Urinary bladder (tissue), 4 donors: ENCODE measurements at places on chromosomes 16 and 17. TPM values are rescaled to one million over a fixed set of nuclear protein-coding genes. Genes with fewer than 3 reads are reported as not detected.
A peak's percentile ranks its signal among the peaks of the same experiment; 100 is the strongest.

KRT13 gene
- 356 TPM for total RNA-seq

GRCh38 chr17:81404558-81405165 is 9.4 kb downstream of the BAHCC1 start:
- DNase-seq: no peak

DNA sequence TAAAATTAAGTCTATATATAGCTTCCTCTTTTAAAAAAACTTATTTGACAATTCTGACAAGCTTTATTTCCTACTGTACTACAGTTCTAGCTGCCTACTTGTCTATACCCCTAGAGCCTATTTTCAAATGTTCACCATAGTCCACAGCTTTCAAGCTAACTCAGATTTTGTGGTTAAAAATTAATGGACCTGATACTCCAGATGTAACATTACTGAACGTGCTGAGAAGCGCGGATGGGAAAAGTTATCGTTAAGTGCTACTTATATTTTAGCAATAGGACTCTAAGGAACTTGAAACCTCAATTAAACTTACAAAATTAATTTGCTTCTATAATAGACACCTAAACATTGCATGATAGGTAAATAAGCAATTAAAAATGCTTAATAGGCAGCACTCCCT is 31.2 kb downstream of the GNA13 start:
- no peak for DNase-seq

GRCh38 chr16:71537643-71538042 is 11.4 kb downstream of the CHST4 start:
- DNase-seq: no peak

CFAP97D1 gene
- not detected for total RNA-seq

GRCh38 chr17:31412511-31412910 is 21.0 kb downstream of the RAB11FIP4 start:
- no peak for DNase-seq

- no peak for DNase-seq
Observed at GRCh38 chr17:38656959-38657823, 17.6 kb downstream of the EPOP start.

DNA sequence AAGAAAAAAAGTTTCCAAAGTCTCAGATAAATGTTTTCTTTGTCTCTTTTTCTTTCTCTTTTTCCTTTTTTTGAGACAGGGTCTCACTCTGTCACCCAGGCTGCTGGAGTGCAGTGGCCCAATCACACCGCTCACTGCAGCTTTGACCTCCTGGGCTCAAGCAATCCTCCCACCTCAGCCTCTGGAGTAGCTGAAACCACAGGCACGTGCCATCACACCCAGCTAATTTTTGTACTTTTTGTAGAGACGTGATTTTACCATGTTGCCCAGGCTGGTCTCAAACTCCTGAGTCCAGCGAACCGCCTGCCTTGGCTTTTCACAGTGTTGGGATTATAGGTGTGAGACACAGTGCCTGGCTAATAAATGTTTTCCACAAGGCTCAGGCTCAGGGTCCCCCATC is 53.3 kb upstream of the KSR1 start:
- no peak for DNase-seq

DNA sequence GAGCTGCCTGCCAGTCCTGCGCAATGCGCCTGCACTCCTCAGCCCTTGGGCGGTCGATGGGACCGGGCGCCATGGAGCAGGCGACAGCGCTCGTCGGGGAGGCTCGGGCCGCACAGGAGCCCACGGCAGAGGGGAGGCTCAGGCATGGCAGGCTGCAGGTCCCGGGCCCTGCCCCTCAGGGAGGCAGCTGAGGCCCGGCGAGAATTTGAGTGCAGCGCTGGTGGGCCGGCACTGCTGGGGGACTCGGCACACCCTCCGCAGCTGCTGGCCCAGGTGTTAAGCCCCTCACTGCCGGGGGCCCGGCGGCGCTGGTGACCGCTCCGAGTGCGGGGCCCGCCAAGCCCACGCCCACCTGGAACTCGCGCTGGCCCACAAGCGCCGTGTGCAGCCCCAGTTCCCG is 13.6 kb upstream of the FADS6 start:
- no peak for DNase-seq

DNA sequence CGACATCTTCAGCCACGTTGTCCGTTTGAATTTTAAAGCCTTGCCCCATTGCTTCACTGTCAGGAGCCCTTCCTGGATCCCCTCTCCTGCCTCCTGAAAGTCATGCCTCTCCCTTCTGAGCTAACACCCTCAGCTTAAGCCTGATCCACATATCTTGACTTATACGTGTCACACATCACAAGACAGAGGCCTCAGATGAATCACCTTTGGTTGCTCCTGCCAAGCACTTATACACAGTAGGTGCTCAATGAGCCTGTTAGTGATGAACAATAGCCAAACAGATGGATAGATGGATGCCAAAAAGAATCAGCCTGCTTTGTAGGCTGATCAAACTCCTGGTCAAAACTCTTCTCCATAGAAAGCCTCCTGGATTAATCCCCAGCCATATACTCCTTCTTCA is 31.8 kb downstream of the PITPNM3 start:
- DNase-seq: no peak

DNA sequence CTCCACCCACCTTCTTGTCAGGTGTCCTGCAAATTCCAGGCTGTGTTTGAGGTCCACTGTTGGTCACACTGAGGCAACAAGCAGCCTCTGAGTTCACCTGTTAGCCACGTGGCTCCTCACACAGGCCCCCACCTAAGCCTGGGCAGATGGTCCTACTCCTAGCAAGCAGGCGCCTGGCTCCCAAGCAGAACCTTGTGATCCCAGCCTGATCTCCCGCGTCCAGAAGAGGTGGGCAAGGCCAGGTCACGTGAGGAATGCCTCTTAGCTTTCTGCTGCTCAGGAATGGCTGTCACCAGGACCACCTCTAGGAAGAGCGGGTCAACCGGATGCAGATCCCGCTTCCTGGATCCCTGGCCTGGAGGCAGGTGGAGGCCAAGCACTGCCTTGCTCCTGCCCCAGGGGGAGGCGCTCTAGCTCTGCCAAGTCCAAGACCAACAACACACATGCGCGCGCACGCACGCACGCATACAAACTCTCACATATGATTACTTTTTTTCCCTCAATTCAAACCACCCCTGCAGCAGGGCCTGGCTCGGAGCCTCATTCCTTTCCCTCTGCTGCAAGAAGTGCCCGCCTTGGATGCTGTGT is 9.5 kb downstream of the CYB561 start:
- DNase-seq: no peak

PRSS21 gene
- not detected for total RNA-seq

PARN gene
- 37.4 TPM for total RNA-seq

DNA sequence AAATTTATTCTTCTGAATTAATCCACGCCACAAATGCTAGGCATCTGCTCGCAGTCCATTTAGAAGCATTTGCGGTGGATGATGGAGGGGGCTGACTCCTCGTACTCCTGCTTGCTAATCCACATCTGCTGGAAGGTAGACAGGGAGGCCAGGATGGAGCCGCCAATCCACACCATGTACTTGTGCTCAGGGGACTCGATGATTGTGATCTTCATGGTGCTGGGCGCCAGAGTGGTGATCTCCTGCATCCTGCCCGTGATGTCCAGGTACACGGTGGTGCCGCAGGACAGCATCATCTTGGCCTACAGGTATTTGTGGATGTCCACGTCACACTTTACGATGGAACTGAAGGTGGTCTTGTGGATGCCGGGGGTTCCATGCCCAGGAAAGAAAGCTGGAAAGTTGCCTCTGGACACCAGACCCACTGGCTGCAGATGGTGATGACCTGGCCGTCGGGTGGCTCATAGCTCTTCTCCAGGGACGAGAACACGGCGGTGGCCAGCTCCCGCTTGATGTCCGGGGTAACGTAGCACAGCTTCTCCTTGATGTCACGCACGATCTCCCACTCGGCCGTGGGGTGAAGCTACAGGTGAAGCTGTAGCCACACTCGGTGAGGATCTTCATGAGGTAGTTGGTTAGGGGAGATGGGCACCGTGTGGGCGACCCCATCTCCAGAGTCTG is 7.5 kb upstream of the HEATR3 start:
- no peak for DNase-seq

DNA sequence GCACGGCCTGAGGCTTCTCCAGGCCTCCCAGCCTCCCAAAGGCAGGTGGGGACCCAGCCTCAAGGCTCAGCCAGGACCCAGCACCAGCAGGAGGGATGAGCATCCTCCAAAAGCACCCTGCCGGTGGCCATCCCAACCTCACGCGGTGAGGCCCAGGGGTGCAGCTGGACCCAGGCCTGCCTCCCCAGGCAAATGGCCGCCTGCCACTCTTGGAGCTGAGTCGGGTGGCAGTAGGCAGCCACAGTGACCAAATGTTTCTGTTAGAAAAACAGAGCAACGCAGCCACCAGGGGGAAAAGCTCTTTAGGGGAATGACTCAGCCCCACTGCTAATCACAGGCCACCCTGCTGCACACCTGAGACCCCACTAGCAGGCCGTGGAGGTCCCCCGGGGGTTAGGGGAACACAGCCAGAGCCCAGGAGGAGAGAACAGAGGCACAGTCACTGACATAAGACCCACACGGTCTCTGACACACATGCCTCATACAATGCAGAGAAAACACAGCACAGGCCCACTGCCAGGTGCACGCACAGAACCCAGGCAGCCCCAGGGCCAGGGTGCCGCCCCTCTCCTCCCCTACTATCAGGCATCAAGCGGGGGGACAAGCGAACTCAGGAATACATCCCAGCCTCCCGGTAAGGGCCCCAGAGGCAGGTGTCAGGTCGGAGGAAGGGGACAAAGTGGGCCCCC is 12.4 kb downstream of the BCAR1 start:
- DNase-seq: no peak

DNA sequence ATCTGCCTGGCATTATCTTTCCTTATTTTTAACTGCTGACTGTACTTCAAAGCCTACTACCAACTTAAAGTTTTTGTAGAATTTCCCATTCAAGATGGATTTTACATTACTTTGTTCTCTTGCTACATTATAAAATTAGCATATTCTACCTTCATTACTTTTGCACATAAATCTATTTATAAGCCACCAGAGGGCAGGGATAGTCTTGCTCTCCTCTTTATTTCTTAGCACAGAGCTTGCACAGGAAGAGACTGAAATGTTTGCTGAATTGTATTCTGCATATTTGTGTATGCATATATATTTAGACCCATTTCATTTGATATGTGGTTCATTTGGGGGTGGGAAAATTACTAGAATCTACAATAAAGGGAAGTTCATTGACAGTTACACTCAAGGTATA is 108.0 kb downstream of the SKAP1 start:
- no peak for DNase-seq

GRCh38 chr17:61884864-61885263 is 21.5 kb upstream of the BRIP1 start:
- no peak for DNase-seq

GRCh38 chr17:13024526-13025257 is 6.9 kb upstream of the ELAC2 start:
- peak; percentile 13 for DNase-seq

PRAC1 gene
- total RNA-seq: 7.7 TPM

DNA sequence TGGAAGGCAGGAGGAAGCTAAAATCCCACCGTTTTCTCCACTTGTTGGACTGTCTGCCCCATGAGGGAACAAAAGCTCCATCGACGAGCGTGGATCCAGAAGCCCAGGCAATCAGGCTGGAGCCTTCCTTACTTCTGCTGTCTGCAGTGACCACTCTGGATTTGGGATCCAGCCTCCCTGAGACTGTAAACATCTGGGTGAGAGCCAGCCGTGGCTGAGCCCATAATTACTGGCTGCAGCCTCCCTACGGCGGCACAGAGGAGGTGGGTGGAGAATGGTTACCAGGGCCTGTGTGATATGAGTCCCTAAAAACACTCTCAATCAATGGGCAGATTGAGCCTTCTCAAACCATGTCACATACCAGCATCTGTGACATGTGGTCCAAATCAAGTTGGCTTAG is 158.2 kb downstream of the FOXL1 start:
- no peak for DNase-seq

HBA1 gene
- 472 TPM for total RNA-seq

GRCh38 chr17:3754458-3755334 is 31.0 kb downstream of the HASPIN start:
- peak; percentile 67 for DNase-seq

DNA sequence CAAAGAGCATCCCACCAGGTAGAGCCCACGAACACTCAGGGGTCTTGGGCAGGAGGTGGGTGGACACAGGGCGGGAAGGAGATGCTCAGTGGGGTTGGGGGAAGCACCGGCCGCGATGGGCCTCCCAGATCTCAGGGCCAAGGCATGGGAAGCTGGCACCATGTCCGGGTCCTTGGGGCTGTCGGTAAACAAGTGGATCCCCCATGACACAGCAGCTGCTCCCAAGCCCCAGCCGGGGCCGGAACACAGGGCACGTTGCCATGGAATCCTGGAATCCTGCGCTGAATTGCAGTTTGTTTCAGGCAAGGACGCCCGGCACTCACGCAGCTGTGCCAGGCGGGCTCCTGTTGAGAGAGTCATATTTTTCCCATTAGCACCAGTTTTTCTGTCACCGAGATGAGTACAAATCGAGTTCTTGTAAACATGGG is 23.0 kb upstream of the CHMP6 start:
- no peak for DNase-seq

DNA sequence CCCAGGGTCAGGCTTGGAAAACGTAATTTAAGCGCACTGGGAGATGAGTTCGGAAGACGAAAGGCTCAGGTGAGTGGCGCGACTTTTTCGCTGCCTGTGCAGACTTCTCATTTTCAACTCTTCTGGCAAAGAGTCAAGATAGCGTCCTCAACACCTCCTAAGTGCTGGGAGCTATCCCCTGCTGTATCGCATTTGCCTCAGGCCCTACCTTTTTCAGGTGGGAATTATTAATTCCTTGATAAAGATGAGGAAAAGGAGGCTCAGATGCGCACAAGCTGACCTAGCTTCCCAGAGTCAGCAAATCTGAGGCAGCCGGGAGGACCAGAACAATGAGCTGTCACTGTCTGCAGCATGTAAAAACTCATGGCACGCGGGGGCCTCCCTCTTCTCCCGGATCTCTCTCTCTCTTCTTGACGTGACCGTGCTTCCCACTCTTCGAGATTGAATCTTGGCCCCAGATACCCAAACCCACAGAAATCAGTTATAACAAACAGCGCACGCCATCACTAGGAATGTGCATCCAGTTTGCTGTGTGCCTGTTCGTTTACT is 512 bp upstream of the ADAMTS18 start:
- DNase-seq: no peak

- DNase-seq: no peak
Observed at GRCh38 chr16:56353054-56353921, 72.1 kb downstream of the AMFR start.

DNA sequence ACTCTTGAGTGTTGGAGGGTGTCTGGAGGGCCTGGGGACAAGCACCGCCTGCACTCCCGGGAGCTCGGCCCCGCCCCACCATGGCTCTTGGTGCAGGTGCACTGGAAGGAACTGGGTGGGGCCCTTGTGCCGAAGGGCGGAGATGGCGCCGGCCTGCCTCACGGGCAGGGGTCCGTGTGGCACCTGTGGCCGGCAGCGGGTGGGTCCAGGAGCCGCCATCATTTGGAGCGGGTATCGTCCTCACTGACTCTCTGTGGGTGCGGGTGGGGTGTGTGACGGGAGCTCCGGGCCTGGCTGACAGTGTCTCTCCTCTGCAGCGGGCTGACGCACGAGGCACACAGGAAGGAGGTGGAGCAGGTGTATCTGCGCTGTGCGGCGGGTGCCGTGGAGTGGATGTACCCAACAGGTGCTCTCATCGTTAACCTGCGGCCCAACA is 5.2 kb downstream of the METRNL start:
- DNase-seq: no peak

TMEM114 gene
- not detected for total RNA-seq

- no peak for DNase-seq
Observed at GRCh38 chr17:28475151-28475900, 1.9 kb downstream of the SLC13A2 start.

MT4 gene
- total RNA-seq: not detected

FA2H gene
- 0.26 TPM for total RNA-seq
